ENCODE measurements at places on chromosomes 1 and 21. TPM values are rescaled to one million over a fixed set of nuclear protein-coding genes. Genes with fewer than 3 reads are reported as not detected.

DNA sequence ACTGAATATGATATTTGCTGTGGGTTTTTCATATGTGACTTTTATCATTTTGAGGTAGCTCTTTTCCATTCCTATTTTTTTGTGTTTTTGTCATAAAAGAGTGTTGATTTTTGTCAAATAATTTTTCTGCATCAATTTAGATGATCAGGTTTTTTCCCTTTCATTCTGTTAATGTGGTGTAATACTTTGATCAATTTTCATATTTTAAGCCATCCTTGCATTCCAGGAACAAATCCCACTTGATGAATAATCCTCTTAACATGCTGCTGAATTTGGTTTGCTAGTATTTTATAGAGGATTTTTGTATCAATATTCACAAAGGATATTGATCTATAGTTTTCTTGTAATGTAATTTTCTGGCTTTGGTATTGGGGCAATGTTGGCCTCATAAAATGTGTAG lies 25.5 kb upstream of the C1orf53 start:
- H3K4me1 ChIP-seq = no peaks in the 10 kb centered on the region
- no peaks in the 10 kb centered on the region for H3K27me3 ChIP-seq
- DNase-seq = no peak
- no peak overlapping the region for H3K27ac ChIP-seq

- H3K4me1 ChIP-seq = no peaks in the 10 kb centered on the region
- DNase-seq = no peak
- H3K27me3 ChIP-seq = no peaks in the 10 kb centered on the region
- H3K4me3 ChIP-seq = no peak overlapping the region
These were observed 99.7 kb downstream of the PRDM16 start for GRCh38 chr1:3168678-3169077.

DNA sequence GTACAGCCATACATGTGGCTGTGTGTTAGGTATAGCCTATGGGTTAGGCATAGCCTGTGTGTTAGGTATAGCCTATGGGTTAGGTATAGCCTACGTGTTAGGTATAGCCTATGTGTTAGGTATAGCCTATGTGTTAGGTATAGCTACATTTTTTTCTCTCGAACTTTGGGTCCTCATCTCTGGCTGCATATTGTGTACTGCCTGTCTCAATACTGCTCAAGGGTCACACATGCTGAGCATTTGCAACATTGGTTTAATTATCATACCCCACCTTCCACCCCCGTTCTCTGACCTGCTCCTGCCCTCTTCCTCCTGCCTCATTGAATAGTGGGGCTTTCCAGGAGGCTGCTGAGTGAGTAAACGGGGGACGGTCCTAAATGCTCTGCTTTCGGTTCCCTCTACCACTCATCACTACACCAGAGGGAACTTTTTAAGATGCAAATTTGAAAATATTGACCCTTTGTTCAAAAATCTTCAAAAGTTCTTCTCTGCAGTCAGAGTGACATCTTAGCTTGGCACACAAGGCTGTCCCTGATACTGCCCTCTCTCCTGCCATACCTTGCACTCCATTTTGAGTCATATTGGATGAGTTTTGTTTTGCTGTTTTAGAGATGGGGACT lies 17.8 kb downstream of the OR2B11 start:
- no peak overlapping the region for H3K27ac ChIP-seq
- H3K4me1 ChIP-seq = no peaks in the 10 kb centered on the region
- no peaks in the 10 kb centered on the region for H3K36me3 ChIP-seq
- H3K27me3 ChIP-seq = no peaks in the 10 kb centered on the region
- H3K4me3 ChIP-seq = no peak overlapping the region

The PLCH2 gene
- total RNA-seq = not detected

- H3K27me3 ChIP-seq = no peaks in the 10 kb centered on the region
- no peak overlapping the region for H3K27ac ChIP-seq
- DNase-seq = no peak
These were observed 12.2 kb downstream of the ADAMTS1 start for GRCh38 chr21:26833011-26833410.

The TOMM40L gene
- 9.4 TPM for total RNA-seq

GRCh38 chr1:160309571-160309970 lies 24.6 kb upstream of the PEX19 start:
- no peak overlapping the region for H3K27ac ChIP-seq
- H3K4me3 ChIP-seq = no peak overlapping the region
- no peaks in the 10 kb centered on the region for H3K4me1 ChIP-seq
- no peaks in the 10 kb centered on the region for H3K27me3 ChIP-seq
- H3K36me3 ChIP-seq = peaks cover 100% of the 10 kb centered on the region
